ENCODE measurements at places on chromosomes 1 and 21.
A peak's percentile ranks its signal among the peaks of the same experiment; 100 is the strongest.

DNA sequence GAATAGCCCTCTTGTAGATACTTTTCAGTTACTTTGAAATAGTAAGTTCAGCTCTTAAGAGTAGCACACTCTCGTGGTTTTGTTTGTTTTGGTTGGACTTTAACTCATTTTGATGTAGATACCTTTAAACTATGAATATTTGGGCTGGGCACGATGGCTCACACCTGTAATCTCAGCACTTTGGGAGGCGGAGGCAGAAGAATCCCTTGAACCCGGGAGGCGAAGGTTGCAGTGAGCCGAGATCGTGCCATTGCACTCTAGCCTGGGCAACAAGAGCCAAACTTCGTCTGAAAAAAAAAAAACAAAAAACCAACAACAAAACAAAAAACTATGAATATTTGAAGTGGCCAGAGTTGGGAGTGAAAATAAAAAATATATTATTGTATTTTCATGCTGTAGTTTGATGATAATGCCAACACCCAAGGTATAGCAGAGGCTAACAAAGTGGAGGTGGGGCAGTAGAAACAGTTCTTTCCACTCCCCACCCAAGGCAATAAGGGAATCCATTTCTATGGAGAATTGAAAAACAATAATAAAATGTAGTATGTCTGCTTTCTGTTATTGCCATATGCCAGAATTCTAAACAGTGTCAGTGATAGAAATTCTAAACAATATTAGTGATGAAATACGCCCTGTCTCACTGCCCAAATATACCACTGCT is 1.7 kb downstream of the ZNF326 start:
- no peak for DNase-seq

DNA sequence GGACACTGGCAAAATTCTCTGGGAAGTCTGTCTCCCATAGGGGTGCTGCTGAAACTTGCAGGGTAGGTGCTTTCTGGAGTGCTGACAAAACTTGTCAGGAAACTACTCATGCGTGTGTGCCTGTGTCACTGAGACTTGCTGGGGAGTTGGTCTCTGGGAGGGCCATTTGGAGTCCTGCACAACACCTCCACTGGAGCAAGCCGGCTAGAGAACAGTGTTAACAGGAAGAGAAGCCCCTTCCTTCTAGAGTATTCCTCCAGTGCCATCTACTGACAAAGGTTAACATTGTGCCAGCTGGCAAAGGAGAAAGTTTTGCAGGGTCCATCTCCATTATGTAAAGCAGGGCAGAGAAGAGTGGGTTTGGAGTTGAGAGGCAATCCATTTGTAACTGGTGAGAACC is 30.0 kb downstream of the ZMYM4 start:
- peak; percentile 1 for DNase-seq

DNA sequence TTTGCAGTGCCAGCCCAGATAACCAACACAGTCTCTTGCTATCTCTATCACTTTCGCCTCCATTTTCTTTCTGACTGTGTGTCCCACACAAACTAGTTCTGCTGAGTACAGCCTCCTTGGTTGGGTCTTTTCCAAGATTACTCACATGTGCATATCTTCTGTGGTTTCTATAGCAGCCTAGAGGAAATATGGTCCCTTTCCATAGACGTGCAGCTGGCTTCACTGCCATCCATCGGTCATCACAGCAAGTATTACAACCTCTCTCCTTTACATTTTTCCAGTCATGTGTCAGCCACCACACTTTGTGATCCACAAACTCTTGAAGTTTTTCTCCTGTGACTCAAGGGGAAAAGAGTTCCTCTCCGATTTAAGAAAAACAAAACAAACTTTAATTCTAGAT is 893.4 kb upstream of the ADGRL4 start:
- no peak for DNase-seq

DNA sequence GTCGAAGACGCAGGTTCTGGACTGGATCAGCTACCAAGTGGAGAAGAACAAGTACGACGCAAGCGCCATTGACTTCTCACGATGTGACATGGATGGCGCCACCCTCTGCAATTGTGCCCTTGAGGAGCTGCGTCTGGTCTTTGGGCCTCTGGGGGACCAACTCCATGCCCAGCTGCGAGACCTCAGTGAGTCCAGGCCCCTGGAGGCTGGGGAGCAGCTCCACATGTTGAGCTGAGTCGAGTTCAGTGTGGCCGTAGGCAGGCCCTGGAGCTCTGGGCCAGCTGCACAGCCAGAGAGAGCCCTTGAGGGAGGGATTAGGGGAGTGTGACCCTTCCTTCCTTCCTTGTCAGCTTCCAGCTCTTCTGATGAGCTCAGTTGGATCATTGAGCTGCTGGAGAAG is 1.6 kb downstream of the ELF3 start:
- no peak for DNase-seq

GRCh38 chr1:231606712-231607111 is 19.9 kb upstream of the DISC1 start:
- no peak for DNase-seq

- DNase-seq: no peak
Observed at GRCh38 chr1:3736131-3736561, 16.1 kb upstream of the CCDC27 start.

DNA sequence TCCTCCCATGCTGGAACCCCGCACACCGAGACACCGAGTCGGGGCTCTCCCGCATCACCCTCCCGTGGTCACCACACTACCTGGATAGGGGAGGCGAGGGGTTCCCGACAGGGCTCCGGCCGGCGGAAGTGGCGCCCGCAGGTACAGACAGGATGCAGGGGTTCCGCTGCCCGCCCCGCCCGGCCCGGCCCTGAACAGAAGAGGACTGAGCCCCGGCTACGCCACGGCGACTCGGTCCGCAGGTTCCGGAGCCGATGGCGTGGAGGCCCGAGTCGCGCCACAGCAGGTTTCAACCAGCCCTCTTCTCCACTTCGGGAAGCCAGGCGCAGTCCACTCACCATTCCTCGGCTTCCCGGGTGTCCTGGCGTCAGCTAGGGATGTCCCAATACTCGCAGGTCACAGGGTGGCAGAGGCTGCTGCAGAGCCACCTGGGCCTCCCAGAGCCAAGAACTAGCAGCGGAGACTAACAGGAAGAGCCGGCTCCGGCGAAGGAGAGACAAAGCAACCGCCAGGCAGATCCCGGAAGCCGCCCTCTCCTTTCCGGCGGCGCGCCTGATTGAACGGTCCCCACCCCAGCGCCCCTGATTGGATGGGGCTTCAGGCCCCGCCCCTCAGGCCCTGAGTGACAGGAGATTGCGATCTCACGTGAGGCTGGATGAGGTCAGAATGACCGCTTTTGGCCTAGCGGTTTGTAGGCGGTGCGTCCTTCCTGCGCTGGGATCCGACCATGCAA is at the start of gene ZNF669:
ZNF669 (minus strand) TSS at position 498 of the 733 bp plus-strand sequence; CDS start at position 341, 157 bp downstream.
- peak; percentile 85 for DNase-seq

GRCh38 chr1:110508028-110508940 is 10.7 kb downstream of the KCNA10 start:
- no peak for DNase-seq

DNA sequence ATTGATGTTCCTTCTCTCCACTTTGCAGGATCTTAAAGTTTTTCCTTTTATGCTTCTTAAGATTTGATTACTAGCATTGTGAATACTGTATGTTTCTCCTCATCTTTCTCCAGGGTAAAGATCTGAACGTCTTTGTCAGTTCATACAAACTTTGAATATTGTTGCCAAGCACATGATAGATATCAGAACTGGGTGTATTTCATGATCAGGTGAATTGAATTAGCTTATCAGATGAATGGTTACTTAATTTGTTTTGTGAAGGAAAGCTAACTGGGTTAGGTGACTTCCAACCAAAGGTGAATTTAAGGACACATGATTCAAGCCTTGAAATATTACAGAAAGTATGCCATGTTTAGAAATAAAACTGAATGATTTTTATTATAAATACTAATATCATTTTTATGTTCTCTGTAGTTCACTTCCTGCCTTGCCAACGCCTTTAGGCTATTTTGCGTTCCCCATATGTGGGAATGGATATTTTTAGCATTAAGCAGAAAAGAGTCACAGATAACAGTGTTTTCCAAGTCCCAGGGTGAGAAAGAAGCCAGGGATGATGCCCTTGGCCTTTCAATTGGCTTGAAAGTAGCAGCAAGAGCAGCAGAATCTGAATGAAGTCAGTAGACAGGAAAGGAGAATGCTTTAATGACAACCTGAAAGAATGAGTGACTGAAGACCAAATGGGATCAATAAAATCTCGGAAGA is 752.1 kb downstream of the NCAM2 start:
- no peak for DNase-seq

GRCh38 chr21:29849735-29850176 is 90.0 kb downstream of the GRIK1 start:
- DNase-seq: peak; percentile 5

DNA sequence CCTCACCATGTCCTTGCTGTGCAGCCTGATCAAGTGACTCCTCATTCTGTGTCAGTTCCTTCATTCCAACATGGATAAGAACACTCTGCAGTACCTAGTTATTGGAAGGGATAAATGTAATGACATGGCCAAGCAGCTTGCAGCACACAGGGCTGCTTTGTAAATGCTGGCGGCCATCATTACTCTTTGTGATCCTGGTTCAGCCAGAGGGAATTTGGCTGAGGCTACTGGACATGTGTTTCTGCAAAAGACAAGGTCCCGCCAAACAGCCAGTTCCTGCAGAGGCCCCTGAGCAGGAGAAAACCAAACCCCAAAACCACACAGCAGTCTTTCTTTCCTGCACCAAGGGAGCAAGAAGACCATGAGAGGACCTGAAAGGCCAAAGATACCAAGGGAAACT is 495.8 kb downstream of the AJAP1 start:
- DNase-seq: no peak

DNA sequence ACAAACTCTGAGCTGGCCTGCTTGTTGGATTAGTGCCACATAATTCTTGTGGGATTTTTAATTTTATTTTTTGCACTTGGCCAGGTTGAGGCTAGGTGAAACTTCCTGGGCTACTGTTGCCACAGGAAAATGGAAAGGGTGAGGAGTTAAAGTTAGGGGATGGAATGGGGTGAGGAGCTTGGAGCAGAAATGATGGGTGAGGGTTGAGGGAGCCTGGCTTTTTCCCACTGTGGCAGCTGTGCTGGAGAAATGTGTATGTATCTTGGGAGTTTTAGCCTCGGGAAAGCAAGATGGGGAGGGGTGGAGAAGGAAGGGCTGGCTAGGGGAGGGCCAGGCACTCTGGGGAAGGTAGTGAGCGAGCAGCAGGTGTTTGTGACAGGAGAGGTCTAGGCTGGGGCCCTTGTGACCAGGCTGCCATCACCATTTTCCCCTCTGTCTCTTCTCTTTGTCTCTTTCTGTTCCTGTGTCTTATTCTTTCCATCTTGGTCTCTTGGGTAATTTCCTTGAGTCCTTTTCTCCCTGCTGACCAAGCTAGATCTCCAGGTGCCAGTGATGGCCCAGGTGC is 2.0 kb downstream of the ZNF687 start:
- DNase-seq: no peak

DNA sequence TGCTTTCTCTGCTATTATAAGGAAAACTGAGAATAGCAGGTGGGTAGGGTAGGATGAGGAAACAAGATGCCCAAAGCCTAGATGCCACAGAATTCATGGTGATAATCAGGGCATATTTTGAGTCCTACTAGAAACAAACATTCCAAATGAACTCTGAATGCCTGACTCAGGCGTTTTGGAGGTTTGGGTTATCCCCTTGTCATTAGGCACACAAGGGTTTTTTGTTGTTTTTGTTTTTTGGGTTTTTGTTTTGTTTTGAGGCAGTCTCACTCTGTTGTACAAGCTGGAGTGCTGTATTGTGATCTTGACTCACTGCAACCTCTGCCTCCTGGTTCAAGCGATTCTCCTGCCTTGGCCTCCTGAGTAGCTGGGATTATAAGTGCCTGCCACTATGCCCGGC is 19.2 kb downstream of the SYNC start:
- DNase-seq: no peak

DNA sequence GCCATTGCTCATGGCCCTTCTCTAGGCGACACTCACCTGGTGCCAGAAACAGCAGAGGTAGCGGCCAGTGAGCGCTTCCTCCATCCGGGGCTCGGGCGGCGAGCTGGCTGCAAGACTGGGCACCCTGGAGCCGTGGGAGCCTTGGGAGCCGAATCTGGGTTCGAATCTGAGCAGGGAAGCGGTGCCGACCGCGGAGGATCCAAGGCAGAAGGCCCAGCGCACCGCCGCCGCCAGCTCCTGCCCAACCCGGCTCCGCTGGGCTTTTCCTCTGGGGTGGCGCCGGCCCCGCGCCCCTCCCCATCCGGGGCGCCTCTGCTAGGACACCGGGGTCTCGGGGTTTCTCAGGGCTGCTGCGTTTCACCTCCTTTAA is 1.7 kb upstream of the PRDM16 start:
- no peak for DNase-seq

GRCh38 chr1:58830291-58830690 is 46.4 kb upstream of the JUN start:
- no peak for DNase-seq

DNA sequence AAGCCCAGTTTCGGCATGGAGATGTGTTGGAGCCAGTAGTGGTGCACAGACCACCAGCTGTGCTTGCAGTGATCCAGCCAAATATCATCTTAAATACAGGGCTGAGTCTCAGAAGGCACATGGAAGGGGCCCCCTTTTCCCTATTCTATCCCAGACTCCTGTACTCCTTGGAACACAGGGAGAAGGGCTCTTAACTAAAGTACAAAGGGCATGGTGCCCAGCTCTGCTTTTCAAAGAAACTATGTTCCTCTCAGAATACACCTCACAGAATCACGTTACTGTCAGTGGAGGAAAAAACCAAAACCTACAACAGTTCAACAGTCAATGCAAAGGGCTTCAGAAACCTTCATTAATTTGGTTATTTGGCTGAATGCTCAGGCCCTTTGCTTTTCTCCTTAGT is 180.6 kb upstream of the C1orf105 start:
- no peak for DNase-seq

GRCh38 chr21:45855248-45855811 is 126.2 kb upstream of the COL6A1 start:
- DNase-seq: no peak

DNA sequence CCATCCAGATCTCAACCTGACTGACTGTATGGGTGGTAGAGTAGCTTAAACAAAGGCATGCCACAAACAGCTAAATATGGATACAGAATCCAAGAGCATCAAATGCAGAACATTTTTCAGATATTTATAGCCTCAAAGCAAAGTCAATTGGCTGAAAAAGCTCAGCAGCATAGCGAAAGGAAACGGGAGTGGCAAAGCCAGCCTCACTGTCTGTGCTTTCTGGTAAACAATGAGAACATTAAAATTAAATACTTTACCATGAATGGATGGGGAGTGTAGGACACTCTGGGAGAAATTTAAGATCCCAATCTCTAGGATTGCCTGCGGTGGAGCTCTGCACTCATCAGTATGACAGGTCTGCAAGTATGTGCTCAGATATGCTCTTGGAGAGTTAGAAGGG is 4.4 kb downstream of the RASAL2 start:
- no peak for DNase-seq

GRCh38 chr1:7857985-7858384 is 5.1 kb upstream of the UTS2 start:
- no peak for DNase-seq

- no peak for DNase-seq
Observed at GRCh38 chr1:234589064-234589800, 20.7 kb downstream of the IRF2BP2 start.

GRCh38 chr1:230711245-230711644 is 2.7 kb downstream of the AGT start:
- no peak for DNase-seq

DNA sequence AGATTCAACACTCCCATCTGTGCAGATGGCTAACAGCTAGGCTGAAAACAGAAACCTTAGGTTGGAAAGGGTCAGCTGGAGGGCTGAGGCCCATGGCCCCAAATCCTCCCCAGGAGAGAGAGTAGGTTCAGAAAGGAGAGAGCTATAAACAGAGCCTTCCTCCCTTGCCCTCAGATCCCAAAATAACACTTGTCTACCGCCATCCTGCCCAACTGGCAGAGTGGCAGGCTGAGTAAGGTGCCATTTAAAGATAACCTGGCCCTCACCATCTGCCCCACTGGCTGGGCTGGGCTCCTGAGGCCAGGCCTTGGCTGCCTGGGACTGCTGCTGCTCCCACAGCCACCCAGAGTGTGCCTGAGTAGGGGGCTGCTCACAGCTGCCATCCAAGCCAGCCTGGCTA is 4.3 kb upstream of the SHISA4 start:
- no peak for DNase-seq
